Activated effector memory CD4-positive, alpha-beta T cell treated with Interleukin-2 at 50 U/mL for 16 hours (primary cell): ENCODE measurements at places on chromosomes 13 and 19.

- DNase-seq, result no peak
These were observed 9.2 kb downstream of the KANK3 start for GRCh38 chr19:8333767-8334457.

DNA sequence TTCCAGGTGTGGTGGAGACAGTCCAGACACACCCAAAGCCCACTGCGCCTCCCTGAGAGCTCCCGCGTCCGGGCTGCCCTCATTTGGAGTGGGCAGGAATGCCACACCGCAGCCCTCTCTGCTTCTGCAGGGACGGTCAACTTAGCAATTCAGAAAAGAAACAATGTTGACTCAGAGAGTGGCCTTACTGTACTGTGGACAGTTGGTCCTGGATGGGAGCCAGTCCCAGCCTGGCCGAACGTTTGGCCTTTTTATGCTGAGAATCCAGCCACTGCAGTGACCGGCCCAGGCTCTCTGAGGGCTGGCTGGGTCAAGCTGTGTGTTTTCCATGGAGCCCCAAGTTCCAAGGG lies 7.2 kb downstream of the GAS6 start:
- no peak for DNase-seq

- DNase-seq, result no peak
These were observed 32.2 kb upstream of the ARGLU1 start for GRCh38 chr13:106599875-106600797.

GRCh38 chr19:45768655-45768983 lies 433 bp downstream of the SIX5 start:
- no peak for DNase-seq

- no peak for DNase-seq
These were observed 5.1 kb downstream of the USE1 start for GRCh38 chr19:17220207-17220758.

GRCh38 chr19:8307400-8307964 lies 676 bp downstream of the CD320 start:
- no peak for DNase-seq

DNA sequence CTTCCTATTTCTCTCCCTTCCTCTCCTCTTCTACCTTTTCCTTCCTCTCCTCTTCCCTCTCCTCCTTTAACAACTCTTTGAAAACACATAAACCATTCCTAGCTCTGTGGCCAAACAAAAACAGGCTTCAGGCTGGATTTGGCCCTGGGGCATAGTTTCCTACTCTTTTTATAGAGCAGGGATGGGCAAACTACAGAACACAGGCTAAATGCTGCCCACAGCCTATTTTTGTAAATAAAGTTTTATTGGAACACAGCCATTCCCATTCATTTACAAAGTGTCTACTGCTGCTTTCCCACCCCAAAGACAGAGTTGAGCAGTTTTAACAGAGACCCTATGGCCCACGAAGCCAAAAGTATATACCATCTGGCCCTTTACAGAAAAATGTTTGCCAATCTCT lies 35.4 kb downstream of the LHFPL6 start:
- no peak for DNase-seq

DNA sequence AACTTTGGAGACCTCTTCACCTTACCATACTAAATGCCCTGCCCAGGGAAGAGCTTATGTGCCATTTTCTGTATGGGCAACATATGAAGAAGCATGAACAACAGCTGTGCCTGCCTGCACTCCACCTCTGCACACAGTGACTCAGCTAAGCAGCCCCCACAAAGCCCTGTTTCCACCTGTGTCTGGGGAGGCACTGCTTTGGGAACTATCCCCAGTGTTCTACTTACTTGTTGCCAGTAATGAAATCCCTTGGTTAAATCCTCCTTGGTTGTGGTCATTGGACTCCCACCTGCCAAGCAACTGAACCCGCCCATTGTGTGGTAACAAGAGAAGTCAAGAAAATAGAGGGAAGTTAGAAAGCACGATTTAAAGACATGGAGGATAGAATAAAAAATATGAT lies 84.6 kb downstream of the NALCN start:
- no peak for DNase-seq

DNA sequence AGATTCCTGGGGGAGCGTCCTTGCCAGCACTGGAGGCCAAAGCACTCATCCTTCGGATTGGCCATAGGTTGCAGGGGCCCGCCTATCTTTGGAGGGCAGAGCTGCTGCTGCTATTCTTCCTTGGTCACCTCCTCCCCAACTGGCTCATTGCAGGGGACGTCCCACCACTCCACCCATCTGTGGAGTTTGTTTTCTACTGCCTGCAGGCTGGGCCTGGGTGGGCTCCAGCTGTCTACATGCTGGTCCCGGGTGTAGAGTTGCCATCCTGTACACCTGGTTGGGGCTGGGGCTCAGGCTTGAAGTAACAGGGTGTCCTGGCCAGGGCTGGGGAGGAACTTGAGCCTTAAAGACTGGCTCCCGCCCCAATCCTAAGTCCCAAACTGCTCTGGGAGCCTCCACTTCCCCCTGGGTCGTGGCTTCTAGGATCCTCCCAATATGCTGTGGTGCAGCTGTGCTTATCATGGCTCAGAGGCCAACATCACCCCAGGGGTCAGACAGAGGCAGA lies 2.1 kb downstream of the RNF225 start:
- no peak for DNase-seq

DNA sequence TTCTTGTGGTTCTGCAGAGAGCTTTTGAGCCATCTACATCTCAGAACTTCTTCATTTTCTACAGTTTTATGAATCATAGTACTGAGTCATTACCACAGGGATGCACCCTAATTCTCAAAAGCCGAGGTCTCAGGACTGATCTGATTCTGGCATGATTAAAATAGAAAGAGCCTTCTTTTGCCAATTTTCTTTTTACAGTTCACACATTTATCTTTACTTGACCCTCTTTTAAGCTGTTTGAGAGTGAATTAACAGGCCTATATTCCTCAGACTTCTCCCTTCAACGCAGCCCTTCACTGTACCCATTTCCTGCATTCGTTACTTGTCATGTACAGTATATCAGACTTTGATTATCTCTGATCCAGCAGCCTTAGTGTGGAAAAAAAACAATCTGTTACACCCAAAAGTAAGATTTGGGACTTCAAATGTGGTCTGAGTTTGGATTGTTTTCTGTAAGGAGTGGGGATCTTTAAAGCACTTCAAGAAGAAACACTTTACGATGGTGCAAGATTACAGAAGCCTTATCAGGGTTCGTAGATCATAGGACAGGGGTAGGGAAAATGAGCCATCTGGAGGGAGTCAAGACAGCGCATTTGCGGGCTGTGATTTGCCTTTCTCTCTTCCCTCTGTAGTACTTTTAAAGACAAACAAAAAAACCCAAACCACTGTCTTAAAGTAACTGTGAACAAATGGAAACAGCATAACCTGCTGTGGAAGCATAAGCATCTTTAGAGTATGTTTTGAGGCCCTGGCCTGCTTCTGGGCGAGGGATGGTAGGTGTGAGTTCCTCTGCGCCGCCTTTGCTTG lies 15.3 kb upstream of the GPR183 start:
- DNase-seq, result no peak

- DNase-seq, result no peak
These were observed at the start of gene RUBCNL for GRCh38 chr13:46387064-46387851. TSS of gene RUBCNL (minus strand) at chr13:46387252. CDS start at chr13:46372475, 14,777 bp downstream.

GRCh38 chr19:40613690-40614621 lies 12.8 kb downstream of the LTBP4 start:
- peak; percentile 82 for DNase-seq

DNA sequence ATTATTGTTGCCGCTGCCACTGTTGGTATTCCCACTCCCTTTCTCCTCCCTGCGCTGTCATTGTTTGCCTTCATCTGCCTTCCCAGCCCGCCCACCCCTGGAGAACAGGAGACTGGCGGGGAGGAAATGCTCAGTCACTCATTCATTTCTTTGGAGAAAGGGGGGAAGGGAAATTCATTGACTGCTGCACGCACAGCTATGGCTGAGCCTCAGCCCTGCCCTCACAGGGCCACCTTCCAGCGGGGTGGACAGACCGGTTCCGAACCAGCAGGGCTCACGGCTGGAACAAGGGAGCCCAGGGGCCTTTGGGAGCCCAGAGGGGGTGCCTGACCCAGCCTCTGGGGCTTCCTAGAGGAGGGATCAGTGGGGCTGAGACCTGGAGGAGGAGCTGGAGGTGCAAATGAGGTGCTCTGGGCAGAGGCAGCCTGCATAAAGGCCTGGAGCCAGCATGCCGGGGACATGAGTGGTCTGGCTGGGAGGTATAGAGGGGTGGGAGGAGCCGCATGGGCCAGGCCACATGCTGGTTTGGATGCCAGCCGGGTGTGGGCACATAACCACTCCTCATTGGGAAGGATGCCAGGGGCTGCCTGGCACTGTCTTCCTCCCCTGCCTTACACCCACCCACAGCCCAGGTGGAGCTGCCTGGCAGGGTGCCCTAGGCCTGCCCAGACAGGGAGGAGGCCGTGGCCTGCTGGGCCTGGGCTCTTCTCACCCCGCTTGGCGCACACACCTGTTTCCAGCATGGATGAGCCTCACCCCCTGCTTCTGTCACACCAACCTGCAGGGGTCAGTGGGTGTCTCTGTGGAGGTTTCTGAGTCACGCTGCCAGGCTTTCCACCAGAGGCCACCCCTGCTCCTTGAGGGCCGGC lies 26.8 kb downstream of the PPP5C start:
- no peak for DNase-seq

DNA sequence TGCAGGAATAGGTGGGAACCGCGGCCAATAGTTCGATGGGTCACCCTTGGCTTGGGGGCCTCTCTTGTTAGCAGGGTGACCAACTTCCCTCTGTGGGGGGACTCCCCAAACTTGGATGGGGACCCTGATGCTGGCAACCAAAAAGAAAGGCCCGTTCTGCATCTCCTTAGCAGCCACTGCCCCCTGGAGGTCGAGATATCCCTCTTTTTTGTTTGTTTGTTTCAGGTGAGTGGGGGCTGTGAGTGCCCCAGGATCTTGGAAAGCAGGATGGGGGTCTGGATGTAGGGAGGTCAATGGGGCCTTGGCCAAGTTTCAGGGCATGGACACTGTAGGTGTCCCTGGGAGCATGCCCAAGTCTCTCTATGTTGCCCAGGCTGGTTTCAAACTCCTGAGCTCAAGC lies 7.7 kb upstream of the CRTC1 start:
- DNase-seq, result no peak

DNA sequence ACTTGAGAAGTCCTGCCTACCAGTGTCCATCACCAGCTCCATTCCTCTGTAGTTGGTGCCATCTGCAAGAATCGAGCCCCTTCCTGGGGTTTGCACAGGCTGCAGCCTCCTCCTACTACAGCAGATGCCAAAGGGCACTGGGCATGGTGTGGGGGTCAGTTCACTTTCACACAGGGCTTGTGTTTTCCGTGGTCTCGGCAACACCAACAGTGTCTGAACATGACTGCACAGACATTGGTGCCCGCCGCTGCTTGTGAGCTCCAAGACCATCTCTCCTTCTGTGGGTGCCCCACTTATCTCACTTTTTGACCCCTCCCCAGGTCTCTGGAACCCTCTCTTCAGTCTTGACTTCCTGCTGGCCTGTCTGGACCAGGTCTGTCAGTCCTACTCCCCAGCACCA lies 15.2 kb downstream of the ZNF446 start:
- no peak for DNase-seq

GRCh38 chr19:17841810-17842662 lies 5.7 kb downstream of the JAK3 start:
- DNase-seq, result no peak

DNA sequence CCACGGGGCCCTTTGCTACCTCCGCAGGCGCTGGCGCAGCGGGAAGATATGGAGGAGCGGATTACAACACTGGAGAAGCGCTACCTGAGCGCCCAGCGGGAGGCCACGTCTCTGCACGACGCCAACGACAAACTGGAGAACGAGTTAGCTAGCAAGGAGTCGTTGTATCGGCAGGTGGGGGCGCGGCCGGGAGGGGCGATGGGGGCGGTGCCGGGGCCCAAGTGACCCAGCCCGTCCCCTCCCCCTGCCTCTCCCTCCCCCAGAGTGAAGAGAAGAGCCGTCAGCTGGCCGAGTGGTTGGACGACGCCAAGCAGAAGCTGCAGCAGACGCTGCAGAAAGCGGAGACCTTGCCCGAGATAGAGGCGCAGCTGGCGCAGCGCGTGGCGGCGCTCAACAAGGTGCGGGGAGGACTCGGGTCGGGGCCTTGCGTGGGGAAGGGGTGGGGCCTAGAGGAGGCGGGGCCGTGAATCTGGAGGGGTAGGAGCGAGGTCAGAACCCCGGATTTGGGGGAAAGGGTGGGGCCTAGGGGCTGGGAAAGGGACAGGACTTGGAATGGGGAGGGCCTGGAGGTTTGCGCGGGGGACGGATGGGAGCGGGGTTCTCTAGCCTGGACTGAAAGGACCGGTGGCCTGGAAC lies 13.7 kb downstream of the PPFIA3 start:
- DNase-seq, result no peak

- DNase-seq, result no peak
These were observed 3.0 kb downstream of the SLC15A1 start for GRCh38 chr13:98749501-98749900.

DNA sequence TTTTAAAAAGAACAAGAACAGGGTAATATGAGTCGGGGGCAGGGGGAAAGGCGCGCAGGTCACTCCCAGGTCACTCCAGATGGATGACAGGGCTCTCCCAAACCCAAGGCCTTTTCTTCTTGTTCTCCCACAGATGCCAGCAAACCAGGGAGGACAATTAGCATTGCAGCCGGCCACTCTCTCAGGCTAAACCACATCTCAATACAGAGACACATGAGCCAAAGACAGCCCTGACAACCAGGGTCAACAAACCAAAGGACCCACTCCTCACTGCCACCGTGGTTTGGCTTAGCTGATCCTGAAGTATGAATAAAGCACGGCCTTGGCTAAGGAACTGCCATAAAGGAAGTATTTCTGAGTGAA lies 47.3 kb downstream of the LATS2 start:
- no peak for DNase-seq

DNA sequence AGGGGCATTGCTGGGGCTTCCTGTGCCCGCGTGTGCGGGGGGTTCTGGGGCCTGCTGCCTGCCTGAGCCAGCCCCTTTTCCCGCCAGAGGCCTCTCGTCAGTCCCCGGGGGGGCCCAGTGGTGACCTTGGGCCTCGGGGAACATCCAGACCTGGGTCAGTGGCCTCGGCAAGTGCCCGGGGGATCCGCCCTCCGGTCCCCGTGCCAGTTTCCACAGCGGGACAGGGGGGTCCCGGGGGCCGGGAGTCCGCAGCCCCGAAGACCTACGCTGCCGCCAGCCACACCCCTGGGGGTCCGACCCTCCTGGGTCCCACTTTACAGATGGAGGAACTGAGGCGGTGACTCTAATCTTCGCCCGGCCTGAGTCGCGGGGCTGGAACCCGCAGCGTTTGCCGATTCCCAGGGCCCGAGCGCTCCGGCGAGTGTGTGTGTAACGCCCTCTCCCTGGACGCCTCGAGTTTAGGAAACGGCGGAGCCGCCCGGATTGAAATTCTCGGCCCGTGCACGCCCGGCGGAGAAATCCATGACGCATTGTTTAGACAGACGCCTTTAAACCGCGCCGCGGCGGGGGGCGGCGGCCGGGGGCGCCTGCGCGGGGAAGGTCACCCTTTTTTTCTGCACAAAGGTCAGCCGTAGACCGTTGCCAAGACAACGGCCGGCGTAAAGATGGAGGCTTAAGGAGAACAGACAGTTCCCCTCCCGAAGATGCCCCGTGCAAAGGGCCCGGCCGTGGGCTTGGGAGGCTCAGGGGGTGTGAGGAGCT lies 39.3 kb downstream of the EFNA2 start:
- no peak for DNase-seq

DNA sequence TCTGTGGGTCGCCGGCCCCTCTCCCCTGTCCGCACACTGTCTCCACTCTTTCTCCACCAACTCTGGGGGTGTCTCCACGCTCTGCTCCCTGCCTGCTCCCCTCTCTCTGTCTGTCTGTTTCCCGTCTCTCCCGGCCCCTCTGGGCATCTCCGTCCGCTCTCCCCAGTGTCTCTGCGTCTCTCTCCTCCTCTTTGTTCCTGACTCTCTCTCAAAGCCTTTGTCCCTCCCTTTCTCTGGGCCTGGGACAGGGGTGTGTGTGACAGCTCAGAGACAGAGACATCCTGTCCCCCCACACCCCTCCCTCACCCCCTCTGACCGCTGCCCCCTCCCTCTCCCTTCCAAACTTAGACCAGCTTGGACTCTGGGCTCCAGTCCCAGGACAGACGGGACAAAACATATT lies 668 bp upstream of the SBK3 start:
- no peak for DNase-seq
